Activated CD4-positive, CD25-positive, alpha-beta regulatory T cell (primary cell): ENCODE measurements at places on chromosomes 1 and 21.

DNA sequence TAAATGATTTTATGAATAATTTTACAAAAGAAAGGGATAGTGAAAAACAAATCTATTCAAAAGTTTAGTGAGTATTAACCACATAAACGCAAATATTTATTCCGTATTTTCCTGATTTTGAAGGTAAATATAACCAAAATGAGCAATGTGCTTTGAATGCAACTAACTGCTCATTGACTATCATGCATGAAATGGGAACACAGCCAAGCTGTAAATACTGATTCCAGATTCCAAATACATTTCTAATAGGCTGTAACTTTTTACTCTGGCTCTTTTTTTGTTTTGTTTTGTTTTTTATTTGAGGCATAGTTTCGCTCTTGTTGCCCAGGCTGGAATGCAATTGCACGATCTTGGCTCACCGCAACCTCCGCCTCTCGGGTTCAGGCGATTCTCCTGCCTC, 41.8 kb downstream of the SELENOF start:
- DNase-seq: no peak

DNA sequence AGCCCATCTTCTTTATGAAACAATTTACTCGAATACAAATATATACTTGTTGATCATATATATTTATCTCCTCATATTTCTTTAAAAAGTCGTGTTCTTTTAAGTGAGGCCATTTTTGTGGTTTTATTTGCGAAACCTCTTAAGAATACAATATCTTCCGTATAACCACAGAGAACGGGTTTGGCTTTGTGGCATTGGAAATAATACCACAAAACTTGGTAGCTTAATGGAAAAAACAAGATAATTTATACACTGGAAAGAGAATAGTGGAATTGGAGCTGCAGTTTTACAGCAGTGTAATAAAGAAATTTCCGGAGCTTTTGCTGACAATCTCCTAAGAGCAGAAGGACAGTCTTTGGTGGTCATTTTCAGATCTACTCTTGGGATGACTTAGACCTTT, 29.4 kb downstream of the PTGFR start:
- no peak for DNase-seq

DNA sequence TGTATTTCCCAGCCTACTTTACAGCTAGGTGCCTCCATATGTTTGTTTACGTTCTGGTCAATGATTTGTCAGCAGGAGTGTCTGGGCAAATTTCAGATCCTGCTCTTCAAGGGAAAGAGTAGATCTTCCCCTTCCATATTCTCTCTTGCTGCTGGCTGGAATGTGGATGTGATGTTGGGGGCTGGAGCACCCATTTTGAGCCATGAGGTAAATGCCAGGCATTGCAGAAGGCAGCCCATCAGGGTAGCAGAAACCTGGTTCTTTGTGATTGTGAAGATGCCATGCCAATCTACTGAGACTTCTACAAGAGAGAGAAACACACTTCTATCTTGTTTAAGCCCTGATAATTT, 25.1 kb downstream of the RUNX1 start:
- DNase-seq: no peak

GRCh38 chr1:11847667-11848372, at the start of gene NPPA:
NPPA (minus strand) TSS chr1:11847783; CDS start chr1:11847684, 99 bp downstream.
- no peak for DNase-seq

DNA sequence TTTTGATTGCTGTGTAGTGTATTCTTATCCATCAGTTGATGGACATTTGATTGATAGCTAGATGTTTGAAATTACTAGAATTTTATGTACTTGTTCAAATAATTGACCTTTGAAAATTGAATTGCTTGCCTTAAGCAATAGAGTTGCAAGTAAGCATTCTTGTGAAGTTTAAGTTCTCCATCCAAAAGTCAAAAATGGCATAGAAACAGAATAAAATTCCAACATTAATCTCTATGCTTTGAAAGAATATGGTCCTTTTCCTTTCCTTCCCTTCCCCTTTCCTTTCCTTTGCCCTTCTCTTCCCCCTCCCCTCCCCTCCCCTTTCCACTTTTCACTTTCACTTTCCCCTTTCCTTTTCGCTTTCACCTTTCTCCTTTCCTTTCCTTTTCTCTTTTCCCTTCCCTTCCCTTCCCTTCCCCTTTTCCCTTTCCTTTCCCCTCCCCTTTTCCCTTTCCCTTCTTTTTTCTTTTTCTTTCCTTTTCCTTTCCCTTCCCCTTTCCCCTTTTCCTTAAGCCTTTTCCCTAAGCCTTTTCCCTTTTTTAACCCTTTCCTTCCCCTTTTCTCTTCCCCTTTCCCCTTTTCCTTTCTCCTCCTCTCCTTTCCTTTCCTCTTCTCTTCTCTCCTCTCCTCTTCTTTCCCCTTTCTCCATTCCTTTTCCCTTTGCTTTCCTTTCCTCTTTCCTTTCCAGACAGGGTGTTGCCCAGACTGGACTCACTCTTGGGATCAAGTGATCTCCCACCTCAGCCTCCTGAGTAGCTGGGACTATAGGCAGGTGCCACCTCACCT, 67.4 kb downstream of the SASS6 start:
- DNase-seq: no peak

DNA sequence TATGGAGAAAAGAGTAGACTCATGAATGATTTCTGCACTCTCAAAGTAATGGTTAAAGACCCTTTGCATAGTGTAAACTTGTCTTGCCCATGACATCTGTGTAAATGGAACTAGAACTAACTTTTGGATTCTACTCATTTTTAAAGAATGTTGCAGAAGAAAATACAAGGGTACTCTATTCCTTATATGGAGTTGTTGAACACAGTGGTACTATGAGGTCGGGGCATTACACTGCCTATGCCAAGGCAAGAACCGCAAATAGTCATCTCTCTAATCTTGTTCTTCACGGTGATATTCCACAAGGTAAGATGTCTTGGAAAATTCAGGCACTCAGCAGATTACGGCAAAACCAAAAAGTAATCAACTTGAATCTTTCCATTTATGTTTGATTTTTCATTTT, 19.8 kb downstream of the CCT8 start:
- no peak for DNase-seq

DNA sequence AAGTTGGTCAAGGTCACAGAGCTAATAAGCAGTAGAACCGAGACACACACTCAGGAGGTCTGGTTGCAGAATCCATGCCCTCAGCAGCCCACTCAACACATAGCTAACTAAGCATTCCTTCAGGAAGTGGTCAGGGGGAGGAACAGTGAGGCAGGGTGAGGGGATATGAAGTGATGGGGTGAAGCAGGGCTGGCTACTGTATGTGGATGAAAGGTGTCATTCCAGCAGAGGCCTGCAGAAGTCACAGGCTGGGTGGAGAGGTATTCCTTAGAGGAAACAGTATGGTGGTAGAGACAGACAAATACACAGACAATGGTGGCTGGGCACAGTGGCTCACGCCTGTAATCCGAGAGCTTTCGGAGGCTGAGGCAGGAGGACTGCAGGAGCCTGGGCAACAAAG, 14.1 kb downstream of the TMCO4 start:
- no peak for DNase-seq

GRCh38 chr1:116950517-116951199, 40.9 kb downstream of the PTGFRN start:
- no peak for DNase-seq

DNA sequence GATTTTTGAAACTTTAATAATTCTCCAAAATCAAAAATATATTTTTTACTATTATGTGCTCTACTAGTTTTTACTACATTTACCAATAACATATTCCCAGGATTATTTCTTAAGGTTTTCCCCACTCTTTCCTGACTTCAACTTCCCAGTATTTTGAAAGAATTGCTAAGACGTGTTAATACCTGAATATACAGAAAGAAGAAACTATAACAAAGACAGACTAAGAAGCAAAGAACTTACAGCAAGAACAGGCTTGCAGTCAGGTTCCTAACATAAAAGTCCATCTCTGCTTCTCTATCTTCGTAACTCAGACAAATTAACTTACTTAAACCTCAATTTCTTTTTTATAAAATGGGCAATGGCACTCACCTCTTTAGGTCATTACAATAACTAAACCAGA, 63.2 kb downstream of the SRSF11 start:
- DNase-seq: no peak

DNA sequence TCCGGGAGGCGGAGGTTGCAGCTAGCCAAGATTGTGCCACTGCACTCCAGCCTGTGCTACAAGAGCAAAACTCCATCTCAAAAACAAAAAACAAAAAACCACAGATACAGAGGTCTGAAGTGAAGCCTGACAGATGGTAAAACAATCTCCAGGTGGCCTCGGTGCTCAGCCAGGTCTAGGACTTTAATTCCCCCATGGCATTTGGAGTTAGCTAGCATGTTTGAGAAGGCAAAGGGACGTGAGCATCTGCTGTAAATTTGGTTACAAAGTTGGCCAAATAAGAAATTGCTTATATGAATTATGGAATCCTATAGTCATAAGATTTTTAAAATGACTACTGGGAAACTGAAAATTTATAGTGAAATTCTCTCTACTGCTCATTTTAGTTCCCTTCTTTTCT, 98.3 kb upstream of the FMN2 start:
- DNase-seq: no peak

DNA sequence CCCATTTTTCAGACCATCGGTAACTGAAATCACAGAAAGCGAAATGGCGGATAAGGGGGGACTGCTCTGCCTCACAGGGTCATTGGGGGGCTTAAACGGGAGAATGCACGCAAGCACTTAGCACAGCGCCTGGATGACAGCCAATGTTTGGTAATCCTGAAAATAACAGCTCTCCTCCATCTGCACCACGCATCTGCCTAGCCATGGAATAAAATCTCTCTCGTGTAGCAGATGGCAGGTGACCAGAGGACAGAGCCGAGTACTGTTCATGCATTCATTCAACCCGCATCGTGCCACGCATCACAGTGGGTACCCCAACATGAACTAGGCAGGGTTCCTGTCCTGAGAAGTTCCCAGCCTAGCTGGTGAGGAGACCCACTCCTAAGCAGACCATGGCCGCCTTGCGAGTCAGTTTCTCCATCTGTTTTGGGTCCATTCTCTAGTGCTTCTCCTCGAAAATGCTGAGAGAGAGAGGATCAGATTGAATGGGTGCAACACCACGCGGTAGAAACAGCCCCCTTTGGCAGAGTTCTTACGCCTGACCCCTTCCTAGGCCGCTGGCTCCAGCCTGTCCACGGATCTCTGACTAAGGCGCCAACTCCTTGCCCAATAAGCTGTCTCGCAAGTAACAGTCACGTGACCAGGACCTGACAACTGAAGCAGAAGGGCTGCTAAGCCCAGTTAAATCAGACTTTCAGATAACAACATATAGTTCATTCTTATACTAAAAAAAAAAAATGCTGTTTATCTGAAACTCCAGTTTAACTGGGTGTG, 7.3 kb downstream of the SLC1A7 start:
- no peak for DNase-seq

GRCh38 chr1:180353945-180354344, 123.9 kb downstream of the LHX4 start:
- DNase-seq: no peak
